ENCODE measurements at places on chromosomes 3 and 15. TPM values are rescaled to one million over a fixed set of nuclear protein-coding genes. Genes with fewer than 3 reads are reported as not detected.

Gene LRRIQ4
- not detected for total RNA-seq

Gene PSTPIP1
- 1.2 TPM for total RNA-seq

Gene NR2F2
- total RNA-seq: 9.6 TPM

Gene FEZF2
- total RNA-seq: not detected

Gene ARPP21
- total RNA-seq: not detected

Gene TRIM71
- total RNA-seq: 0.05 TPM

Gene DGKG
- not detected for total RNA-seq

Gene MAP2K5
- 29.0 TPM for total RNA-seq

Gene BCHE
- not detected for total RNA-seq

Gene TMC3
- not detected for total RNA-seq

Gene ISLR
- not detected for total RNA-seq

Gene GDPGP1
- 3.4 TPM for total RNA-seq

Gene GJD2
- not detected for total RNA-seq

Gene CPN2
- not detected for total RNA-seq

Gene CDCP1
- total RNA-seq: 180 TPM

Gene CPA3
- total RNA-seq: not detected

Gene CCDC39
- not detected for total RNA-seq

Gene TBC1D23
- total RNA-seq: 34.8 TPM

Gene CD96
- not detected for total RNA-seq

Gene FGD5
- not detected for total RNA-seq

Gene FLNB
- 593 TPM for total RNA-seq

Gene GOLGA8J
- total RNA-seq: not detected

Gene IGSF10
- not detected for total RNA-seq
